Kidney epithelial cell (primary cell): ENCODE measurements at places on chromosomes 16 and 17.

DNA sequence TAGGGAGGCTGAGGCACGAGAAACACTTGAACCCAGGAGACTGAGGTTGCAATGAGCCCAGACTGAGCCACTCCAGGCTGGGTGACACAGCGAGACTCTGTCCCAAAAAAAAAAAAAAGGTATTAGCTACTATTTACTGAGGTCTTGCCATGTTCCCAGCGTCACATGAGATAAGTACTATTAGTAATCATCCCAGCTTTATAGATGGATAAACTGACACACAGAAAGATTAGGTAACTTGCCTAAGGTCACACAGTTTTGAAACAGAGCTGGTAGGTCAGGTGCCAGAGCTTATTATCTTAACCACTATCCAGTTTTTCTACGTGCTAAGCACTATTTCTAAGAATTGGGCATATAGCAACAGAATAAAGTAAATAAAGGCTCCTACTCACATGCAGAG lies 51.6 kb downstream of the TEX14 start:
- no peak for DNase-seq

- DNase-seq = peak; percentile 47
Observed at GRCh38 chr17:29039764-29040598, 3.0 kb upstream of the PIPOX start.

GRCh38 chr16:59238246-59238645 lies 504.1 kb upstream of the GOT2 start:
- DNase-seq = no peak

DNA sequence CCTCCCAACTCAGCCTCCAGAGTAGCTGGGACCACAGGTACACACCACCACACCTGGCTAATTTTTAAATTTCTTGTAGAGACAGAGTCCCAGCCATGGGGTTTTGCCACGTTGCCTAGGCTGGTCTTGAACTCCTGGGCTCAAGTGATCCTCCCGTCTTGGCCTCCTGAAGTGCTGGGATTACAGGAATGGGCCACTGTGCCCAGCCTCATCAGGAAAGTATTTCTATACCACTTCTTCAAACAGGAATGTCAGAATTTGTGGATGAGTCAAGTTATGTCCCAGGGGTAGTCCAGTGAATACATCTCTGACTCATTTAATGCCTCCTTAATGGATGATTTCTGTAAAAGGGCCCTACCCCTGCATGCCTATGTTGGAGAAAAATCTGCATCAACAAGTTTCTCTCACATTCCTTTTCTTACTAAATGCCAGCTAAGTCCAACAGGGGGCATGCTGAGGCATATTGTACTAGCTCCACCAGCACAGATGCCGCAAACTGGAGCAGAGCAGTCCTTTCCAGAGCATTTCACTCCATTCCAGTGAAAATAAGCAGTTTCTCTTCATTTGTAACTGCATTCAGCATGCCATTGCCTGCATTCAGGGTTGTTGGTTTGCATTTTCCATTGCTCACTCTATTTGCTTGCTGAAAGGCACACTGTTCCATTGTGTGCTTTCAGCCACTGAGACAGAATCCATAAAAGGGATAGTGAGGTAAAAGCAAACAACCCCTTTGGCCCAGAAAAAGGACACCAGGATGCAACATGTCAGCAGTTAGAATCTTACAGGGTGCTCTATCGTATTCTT lies 5.3 kb upstream of the CAVIN1 start:
- peak; percentile 94 for DNase-seq

DNA sequence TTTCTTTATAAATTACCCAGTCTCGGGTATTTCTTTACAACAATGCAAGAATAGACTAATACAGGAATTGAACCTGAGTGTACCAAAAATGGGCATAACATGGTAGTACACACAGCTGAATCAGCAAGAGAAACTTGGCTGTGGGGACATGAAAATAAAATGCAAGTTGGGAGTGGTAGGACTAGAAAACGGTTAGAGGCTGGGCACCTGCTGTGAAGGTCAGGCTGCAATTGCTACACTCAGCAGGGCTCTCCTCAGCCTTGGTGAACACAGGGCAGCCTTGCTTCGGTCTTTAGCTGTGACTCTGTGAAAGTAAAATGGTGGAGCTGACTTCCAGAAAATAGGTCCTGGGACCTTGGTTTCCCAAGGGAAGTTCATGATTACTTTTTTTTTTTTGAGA lies 45.6 kb downstream of the CNGB1 start:
- DNase-seq = no peak

DNA sequence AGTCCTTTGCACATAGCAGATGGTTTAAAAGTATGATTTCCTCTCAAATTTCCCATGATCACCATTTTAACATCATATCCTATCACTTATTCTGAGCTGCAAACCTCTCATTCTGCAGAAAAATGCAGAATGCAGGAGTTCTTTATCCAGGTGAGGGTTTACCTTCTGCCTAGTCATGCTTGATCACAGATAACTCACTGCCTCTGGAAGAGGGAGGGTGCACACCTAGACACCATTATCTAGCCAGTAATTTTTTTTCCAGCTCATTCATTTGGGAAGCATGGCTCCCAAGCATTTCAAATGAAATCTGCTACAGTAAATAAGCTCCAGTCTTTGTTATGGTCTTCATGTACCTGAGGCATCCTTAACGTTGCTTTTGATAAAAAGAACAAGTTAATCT lies 38.0 kb downstream of the RFFL start:
- DNase-seq = no peak

GRCh38 chr16:10935226-10935915 lies 6.9 kb downstream of the DEXI start:
- DNase-seq = no peak

GRCh38 chr17:68649324-68649723 lies 48.2 kb upstream of the FAM20A start:
- DNase-seq = no peak

- no peak for DNase-seq
Observed at GRCh38 chr16:21523411-21524067, 75.8 kb upstream of the METTL9 start.

DNA sequence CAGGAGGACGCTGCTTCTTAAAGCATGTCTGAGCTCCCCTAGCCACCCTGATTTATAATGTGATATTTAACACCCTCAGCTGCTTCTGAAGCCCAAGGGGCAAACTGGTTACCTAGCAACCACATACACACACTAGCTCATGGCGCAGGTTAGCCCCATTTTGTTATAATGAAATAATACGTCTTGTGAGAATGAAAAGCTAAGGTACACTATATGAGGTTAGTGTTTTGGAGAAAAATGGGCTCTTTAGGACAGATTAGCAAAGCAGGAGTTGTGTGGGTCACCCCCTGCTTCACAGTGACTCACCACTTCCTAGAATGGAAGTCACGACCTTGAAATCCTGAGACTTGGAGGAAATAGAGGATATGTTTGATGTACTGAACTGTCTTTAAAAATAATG lies 404.8 kb upstream of the HSBP1 start:
- peak; percentile 9 for DNase-seq

GRCh38 chr16:15672514-15673167 lies 22.6 kb downstream of the NDE1 start:
- peak; percentile 79 for DNase-seq

GRCh38 chr16:58243528-58244004 lies 45.7 kb upstream of the CSNK2A2 start:
- DNase-seq = no peak

DNA sequence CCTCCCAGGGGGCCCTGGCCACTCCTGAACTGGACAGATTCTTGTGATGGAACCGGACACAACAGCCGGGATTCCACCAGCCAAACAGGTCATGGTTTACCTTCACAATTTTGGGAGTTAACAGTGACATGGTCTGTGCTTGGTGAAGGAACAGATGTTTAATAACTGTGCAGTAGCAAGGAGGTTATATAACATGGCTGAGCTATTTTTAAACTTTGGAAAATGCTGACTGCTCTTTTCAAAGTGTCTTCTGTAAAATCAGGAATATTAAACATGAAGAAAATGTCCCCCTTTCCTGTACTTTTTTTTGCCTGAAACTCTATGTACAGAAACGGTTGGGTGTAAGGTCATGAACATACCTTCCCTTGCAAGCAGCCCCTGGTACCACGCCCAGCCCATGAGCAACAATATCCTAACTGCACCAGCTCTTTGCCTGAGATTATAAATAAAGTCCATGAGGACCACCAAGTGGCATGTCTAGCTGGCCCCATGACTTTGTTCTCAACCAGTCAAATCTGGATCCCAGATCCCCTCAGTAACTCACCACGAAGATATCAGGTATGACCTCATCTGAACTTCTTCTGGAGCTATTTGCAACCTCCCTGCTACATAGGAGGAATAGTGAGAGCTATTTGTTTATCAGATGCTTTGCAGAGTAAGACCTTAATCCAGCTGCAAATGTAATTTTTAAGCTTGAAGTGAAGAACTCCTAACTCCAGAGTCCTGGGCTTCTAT lies 249.1 kb downstream of the GRIN2A start:
- no peak for DNase-seq

GRCh38 chr16:50724306-50724705 lies 17.6 kb upstream of the CYLD start:
- DNase-seq = no peak

GRCh38 chr17:14840616-14841231 lies 424.4 kb downstream of the PMP22 start:
- DNase-seq = no peak

DNA sequence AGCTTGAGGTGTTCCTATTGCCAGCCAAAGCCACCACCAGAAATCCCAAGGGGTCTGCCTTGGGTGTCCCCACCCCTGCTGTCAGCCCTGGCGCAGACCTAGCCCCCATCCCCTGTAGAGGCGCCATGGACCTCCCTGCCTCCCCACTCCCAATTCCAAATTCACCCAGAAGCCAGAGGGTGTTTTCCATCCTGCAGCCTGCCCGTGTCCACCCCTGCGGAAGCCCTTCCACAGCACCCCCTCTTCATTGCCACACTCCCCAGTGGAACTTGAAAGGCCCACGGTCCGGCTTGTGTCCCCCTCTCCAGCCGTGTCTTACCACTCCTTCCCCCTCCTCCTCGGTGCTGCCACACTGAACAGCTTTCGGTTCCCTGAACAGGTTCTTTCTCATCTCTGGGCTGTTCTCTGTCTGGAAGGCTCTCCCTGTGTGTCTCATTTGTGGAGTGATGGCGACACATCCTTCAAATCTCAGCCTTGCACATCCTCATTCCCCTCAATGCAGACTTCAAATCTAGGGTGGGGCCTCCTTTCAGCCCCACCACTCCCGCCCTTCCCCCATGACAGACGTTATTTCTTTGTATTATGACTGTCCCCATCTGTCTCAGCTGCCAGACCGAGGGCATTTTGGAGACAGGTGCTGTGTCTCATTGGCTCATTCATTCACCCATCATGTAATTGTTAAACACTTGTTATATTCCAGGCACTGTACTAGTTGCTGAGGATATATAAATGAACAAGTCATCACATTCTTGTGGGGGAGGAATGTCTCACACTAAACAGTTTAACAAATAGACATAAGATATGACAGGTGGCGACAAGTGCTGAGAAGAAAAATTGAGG lies 36.3 kb downstream of the ADGRG5 start:
- no peak for DNase-seq

DNA sequence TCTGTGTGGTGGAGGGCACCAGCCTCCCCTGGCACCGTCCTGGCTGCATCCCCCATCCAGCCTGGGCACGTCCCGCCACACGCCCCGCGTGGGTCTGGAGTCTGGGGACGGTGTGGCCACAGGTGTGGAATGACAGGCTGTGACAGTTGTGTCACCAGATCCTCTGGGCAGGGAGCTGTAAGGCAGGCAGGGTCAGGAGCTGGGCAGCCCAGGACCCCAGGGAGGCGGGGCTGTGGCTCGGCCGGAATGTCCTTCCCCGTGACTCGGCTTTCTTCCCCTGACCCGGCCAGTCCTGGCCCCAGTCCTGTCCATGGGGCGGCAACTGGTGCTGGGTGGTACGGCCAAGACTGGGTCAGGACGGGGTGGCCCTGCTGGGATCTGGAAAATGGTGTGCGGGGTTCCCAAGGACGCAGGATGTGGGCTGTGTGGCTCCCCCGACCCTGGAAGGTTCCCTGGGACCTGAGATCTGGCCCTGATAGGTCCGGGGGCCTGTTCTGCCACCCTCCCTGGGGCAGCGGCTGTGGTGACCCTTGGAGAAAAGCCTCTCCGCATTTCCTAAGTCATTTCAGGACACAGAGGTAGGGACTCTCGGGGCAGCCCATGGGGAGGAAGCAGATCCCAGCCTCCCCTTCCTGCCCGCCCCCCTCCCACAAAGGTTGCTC lies 3.3 kb upstream of the SLC16A3 start:
- DNase-seq = no peak

- DNase-seq = no peak
Observed at GRCh38 chr16:85306793-85307551, 194.7 kb upstream of the CIBAR2 start.

DNA sequence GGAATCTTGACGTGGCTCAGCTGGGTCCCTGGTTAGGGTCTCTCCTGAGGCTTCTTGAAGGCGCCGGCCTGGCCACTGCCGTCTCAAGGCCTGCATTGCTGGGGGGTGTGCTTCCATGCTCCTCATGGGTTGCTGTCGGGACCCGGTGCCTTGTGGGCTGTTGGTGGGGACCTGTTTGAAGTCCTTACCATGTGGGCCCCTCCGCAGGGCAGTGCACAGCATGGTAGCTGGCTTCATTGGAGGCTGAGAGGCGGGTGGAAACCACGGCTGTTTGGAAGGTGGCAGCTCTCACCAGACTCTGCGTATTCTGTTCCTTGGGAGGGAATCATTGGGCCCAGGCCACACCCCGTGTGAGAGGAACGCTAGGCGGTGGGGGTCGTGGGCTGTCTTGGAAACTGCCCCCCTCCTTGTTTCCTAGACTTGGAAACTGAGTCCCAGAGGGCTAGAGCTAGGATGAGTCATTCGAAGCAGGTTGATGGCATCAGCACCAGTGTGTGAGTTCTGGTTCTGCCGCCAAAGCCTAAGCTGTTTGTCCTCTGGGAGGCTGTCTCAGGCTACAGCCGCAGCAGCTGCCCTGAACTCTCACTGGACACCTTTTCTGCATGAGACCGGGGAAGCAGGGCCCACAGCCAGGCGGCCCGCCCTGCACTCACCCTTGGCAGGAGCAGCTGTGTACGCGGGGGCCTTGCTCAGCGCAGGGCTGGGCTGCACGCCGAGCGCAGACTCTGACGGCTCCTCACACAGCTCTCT lies 35.2 kb downstream of the ZNF750 start:
- no peak for DNase-seq

DNA sequence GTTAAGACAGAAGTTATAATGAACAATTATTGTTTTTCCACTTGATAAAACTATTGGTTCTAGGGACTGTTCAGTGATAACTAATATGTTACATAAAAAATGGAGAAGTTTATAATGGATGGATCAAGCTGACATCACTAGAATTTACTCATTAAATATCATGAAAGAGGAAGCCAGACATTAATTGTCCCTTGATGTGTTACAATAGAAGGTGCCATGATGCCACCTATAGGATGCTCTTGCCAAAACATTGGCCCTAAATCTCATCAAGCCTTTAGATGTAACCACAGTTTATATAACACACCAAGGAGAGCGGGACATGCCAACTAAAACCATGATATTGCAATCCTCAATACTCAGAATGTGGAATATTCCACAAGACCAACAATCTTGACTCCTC lies 147.9 kb upstream of the MON1B start:
- no peak for DNase-seq

DNA sequence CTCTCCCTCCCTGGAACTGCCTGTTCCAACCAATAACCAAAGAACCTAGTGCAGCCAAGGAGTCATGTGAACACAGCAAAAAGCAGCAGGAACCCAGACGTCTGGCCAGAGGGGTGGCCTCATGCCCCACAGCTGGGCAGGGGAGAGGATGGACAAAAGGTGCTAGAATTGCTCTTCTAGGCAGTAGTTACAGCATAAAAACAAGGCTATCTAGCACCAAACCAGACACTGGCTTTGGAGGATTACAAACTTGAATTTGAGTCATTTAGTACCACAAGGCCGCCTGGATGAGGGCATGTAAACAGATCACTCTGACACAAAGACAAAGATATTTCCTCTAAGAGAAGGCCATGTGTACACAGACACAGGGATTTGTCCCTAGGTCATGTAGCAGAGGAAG lies 423.3 kb upstream of the MAF start:
- no peak for DNase-seq
